ENCODE measurements at places on chromosomes 13 and 19.

GRCh38 chr13:90233933-90234672 is 1113.4 kb upstream of the MIR17HG start:
- DNase-seq, result no peak

- DNase-seq, result no peak
These were observed 211.9 kb downstream of the FGF9 start for GRCh38 chr13:21882766-21883165.

GRCh38 chr13:107365466-107366215 is 797.7 kb upstream of the ARGLU1 start:
- no peak for DNase-seq

- no peak for DNase-seq
These were observed 512.3 kb upstream of the PCDH9 start for GRCh38 chr13:67742478-67742877.

GRCh38 chr13:24985107-24985506 is 110.8 kb upstream of the PABPC3 start:
- DNase-seq, result no peak

- no peak for DNase-seq
These were observed 4.4 kb downstream of the KXD1 start for GRCh38 chr19:18562086-18562485.

GRCh38 chr13:73075546-73075945 is 16.7 kb downstream of the KLF5 start:
- DNase-seq, result no peak

GRCh38 chr13:99986741-99987140 is 5.2 kb downstream of the ZIC2 start:
- no peak for DNase-seq

- no peak for DNase-seq
These were observed 427.1 kb upstream of the PRR20A start for GRCh38 chr13:56713656-56714055.

GRCh38 chr13:114047358-114047881 is 73.5 kb upstream of the C13orf46 start:
- no peak for DNase-seq

- DNase-seq, result no peak
These were observed 30.3 kb downstream of the TDRD3 start for GRCh38 chr13:60427285-60427684.

DNA sequence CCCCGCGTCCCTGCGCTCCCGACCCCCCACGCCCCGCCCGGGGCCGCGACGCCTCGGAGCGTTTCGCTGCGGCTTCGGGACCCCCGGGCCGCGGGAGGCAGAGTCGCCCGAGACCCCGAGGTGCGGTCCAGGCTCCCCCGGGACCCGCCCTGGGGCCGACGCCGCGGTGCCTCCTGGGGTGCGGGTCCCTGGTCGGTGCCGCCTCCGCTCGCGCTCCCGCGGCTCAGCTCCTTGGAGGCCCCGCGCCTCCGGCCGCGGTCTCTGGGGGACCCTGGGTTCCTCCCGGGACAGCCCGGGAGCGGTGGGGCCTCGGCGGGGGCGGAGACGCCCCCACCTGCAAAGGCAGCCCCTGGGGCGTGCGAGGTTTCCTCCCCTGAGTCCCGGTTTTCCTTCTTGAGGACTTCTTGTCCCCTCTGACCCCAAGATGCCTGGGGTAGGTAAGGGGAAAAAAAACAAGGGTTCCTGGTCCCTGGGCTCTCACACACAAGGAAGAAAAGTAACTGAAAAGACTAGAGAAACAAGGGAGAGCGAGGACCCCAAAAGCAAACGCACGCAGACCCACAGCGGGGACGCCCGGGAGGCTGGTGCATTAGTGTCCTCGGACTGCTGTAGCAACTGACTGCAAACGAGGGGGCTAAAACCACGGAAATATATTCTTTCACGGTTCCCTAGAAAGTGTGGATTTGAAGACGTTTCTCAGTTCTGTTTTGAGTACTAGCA is 740 bp downstream of the ZNF555 start:
- DNase-seq, result peak; percentile 32

- peak; percentile 97 for DNase-seq
These were observed 96.2 kb downstream of the INSR start for GRCh38 chr19:7197760-7198696.

DNA sequence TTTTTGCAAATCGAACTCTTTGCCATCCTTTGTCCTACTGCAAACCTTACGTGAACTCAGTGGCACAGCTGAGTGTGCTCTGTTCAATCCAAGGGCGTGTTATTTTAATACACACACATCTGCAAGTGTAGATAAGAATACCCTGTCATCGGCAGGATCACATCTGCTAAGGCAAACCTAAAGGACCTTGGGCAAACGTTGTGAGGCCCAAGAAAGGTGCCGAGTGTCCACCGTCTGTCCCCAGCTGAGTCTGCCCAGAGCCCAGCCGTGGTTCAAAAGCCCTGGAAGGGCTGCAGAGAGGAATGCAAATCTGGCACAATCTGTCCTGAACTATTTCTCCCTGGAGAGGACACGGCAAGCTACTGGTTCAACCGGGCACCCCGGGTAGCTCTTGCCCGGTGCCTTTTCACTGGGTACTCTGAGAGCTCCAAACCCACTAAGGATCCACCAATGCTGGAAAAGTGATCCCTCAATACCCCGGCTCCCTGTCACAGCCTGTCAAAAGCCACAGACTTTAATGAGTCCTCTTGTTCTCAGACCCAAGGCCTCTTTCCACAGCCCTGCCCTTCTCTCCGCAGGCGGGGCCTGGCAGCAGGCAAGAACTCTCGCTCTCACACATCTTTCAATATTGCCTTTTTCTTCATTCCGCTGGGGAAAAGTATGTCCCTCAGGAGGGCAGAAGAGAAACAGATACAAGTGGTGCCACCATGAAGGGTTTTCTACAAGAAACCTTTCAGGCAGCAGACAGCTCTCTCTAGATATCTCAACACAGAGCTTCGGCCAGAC is 17.0 kb downstream of the SLC7A1 start:
- DNase-seq, result no peak

- no peak for DNase-seq
These were observed 39.7 kb downstream of the KLF2 start for GRCh38 chr19:16364231-16364865.

DNA sequence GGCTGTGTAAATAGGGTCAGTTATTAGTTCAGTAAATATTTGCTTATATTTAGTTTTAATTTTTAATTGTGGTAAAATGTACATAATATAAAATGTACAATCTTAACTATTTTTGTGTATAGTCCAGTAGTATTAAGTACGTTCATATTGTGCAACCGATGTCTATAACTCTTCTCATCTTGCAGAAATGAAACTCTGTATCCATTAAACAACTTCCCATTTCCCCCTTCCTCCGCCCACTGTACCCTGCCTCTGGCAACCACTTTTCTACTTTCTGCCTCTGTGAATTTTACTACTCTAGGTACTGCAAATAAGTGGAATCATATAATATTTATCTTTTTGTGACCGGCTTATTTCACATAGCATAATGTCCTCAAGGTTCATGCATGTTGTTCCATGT is 24.4 kb downstream of the UBAC2 start:
- DNase-seq, result no peak

DNA sequence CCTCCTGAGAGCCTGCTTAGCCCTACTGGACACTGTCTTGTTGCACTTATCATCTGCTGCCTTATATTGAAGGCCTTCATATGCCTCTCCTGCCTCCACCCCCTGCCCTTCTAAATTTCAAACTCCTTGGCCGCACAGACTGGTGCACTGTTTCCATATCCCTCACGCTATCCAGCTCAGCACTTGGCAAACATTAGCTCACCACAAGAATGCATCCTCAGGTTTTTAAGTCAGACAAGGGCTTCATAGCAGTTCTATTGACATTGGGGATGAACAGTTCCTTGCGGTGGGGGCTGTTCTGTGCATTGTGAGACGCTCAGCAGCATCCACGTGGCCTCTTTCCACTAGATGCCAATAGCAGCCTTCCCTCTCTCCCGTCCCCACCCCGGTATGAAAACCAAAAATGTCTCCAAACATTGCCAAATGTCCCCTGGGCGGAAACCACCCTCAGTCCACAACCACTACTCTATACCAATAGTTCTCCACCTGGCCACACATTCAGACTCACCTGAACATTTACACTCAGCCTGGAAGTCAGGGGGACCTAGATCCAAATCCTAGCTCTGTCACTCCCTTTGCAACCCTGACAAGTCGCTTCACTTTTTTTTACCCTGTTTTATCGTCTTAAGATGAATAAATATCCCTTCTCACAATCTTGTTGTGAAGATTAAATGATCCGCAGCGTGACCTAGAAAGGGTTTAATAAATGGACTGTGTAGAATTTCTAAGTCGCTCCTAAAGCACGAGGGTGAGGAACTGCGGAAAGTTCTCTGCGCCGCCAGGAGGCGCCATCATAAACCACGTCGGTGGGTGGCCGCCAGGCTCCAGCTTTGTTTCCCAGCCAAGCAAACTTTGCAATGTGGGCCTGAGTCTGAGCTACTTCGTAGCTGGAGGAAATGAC is 3.6 kb upstream of the CEACAM3 start:
- peak; percentile 69 for DNase-seq

DNA sequence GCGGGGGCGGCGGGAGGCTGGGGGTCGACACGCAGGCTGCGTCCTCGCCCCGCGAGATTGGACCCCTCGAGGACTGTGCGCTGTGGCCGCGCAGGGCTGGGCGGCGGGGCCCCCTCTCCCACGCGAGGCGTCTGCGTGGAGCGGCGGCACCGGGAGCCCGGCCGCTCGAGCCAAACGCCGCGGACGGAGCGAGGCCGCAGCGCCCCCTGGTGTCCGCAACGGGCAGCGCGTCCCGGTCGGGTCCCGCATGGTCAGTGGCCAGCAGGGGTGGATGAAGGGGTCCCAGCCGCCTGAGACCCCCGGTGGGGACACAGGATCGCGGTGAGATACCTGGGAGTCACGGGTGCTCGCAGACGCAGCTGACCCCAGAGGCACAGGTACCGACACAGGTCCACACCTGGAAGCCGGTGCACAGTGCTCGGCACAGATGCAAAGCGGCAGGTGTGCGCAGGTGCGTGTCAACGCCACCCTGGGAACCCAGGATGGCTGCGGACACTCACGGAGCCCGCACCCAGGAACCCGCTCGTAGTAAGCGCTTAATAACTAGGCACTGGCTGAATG is 2.1 kb upstream of the CIRBP start:
- no peak for DNase-seq

DNA sequence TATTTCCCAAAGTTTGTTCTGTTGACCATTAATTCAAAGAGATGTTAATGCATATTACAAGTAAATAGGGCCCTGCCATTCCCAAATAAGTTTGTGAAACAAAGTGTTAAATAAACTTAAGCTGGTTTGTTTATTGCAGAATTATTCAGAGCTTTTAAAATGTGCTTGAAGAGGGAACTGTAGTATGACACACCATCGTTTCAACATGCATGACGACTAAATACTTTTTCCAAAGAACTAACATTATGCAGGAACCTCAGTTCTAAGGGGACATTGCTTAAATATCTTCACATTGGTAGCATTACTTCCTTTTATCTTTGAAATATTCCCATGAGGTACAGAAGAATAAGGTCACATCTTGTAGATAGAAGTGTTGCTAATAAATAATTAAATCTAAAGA is 14.6 kb downstream of the LHFPL6 start:
- no peak for DNase-seq

DNA sequence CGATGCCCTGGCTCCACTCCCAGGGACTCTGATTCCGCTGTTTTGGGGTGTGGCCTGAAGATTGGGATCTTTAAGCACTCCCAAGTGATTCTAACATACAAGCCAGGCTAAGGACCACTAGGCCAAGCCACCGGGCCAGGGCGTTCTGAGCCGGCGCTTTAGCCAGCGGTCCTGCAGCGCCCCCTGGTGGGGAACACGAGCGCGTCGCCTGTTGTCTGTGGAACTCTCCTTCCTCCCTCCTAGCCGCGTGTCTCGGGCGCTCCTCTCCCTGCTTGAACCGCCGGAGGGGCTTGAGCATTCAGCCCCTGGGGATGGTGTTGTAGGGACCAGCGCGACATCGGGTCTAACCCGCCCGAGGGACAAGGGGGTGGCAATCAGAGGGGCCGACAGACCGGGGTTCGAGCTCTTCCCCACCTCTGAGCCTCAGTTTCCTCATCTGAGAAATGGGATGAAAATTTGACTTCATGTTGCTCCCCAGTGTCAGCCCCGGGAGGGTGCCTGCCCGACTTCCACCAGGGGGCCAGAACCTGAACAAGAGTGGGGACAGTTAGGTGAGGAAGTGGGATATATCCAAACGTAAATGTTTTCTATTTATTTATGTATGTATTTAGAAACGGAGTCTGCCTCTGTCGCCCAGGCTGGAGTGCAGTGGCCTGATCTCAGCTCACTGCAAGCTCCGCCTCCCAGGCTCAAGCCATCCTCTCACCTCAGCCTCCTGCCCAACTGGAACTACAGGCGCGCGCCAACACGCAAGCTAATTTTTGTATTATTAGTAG is 18.0 kb upstream of the PNMA8B start:
- DNase-seq, result peak; percentile 81

DNA sequence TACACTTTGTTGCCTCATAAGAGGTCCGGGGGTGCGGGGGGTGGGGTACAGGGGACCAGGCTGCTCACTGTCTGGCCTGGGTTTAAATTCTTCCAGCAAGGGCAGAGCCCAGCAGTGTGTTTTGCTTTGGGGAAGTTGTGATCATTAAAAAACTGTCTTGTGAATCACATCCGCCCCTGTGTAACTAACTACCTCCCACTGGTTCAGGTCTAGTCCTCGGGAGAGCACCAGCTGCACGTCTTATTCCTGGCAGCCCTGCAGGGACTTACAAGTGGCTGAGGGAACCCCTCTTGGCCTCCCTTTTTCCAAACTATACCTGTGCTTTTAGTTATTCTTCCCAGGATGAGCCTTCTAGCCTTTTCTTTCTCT is 127.5 kb downstream of the SIPA1L3 start:
- peak; percentile 59 for DNase-seq

DNA sequence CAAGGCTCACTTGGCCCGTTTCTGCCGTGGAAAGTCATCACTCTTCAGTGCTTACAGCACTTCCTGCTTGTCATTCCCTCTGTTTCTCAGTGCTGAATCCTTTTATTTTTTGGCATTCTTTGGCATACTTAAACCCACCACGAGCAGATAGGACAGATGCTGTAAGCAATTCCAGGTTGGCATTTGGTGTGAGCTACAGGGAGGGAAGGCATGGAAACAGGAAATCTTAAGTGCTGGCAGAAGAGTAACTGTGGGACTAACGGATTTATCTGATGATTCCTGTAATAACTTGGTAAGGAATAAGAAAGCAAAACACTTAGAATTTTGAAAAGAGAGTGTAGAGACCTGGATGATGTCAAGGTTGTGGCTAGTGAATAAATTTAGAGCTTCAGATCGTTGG is 273.4 kb downstream of the GPC6 start:
- no peak for DNase-seq

DNA sequence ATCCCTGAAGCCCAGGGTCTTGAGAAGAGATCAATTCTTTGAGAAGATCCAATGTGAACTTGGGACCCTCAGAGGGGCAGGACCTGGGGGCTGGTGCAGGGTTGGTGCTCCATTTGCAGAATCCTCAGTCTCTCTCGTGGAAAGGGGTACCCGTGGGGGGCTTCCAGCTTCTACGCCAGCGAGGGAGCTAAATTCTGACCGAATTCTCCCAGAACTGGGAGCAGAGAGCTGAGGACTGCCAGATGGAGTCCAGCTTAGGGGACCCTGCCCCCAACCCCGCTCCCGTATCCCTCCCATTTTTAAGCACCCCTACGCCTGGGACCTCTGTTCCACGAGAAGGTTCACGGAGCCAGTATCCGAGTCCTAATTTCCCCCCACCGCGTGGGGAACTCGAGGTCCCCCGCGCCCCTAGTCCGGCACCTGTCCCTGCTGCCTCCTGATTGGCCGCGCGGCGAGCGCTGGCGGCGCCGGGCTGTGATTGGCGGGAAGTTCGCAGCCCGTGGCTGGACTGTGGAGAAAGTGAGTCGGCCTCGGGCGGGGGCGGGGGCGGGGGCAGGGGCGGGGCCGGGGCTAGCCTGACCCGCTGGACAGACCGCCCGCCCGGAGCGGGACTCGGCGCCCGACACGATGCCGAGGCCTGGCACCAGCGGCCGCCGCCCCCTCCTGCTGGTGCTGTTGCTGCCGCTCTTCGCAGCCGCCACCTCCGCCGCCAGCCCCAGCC is 4.4 kb upstream of the LTBP4 start:
- no peak for DNase-seq

Measured in germinal center (tissue), 1 donor.